Hindlimb muscle (tissue), 1 donor: ENCODE measurements at places on chromosomes 16 and 17.

GRCh38 chr16:72291121-72291520 lies 119.2 kb upstream of the PMFBP1 start:
- no peak for DNase-seq

GRCh38 chr17:12386225-12386624 lies 279.5 kb upstream of the MYOCD start:
- no peak for DNase-seq

DNA sequence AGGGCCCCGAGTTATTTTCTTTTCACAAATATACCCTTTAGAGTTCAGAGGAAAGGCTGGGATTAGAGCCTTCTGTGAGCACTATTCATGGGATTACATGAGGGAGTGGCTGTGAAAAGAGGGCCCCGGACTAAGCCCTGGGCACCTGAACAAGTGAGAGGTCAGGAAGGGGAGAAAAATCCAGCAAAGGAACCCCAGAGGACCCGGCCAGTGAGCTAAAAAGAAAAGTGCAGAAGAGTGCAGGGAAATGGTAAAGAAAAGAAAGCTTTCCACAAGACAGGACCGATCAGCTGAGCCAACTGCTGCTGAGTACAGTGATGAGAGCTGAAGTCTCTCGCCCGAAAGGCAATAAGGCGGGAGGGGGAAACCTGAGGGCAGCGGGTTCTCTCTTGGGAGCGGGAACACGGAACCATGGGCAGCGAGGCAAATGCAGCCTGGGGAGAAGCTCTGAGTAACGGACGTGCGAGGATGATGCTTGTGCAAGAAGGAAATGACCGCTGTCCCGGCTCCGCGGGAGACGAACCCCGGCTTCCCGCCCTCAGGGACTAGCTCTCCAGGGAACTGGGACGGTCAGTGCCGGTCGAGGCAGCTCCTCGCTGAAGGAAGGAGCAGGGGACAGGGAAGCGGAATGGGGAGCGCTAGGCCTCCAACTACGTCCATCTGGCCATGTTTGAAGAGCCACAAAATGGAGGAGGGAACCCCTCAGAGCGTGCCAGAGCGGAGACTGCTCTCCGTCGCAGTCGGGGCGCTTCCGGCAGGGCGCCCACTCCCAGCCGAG lies 665 bp upstream of the ALDH3A2 start:
- DNase-seq: peak; percentile 59

DNA sequence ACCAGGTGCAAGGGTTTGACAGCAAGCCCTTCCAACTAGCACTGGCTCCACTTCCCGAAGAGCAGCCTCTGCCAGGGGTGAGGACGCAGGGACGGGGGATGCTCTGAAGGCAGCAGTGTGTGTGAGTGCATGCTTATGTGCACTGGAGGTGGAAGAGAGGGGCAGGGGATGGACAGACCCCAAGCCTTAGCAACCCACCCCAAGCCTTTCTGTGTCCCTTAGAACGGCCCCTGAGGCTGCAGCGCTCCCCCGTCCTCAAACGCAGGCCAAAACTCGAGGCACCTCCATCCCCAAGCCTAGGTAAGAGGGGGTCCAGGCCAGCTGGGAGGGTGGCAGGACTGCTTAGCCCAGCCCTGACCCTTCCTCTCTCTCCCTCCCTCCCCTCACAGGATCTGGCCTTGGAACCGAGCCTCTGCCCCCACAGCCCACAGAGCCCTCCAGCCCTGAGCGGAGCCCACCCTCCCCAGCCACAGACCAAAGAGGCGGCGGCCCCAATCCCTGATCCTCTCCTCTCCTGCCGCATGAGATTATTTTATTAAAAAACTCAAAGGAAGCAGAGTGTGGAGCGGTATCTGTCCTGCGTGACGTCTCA lies 2.9 kb downstream of the ACD start:
- no peak for DNase-seq

- DNase-seq: no peak
Observed at GRCh38 chr16:2664574-2664982, 17.7 kb upstream of the KCTD5 start.

DNA sequence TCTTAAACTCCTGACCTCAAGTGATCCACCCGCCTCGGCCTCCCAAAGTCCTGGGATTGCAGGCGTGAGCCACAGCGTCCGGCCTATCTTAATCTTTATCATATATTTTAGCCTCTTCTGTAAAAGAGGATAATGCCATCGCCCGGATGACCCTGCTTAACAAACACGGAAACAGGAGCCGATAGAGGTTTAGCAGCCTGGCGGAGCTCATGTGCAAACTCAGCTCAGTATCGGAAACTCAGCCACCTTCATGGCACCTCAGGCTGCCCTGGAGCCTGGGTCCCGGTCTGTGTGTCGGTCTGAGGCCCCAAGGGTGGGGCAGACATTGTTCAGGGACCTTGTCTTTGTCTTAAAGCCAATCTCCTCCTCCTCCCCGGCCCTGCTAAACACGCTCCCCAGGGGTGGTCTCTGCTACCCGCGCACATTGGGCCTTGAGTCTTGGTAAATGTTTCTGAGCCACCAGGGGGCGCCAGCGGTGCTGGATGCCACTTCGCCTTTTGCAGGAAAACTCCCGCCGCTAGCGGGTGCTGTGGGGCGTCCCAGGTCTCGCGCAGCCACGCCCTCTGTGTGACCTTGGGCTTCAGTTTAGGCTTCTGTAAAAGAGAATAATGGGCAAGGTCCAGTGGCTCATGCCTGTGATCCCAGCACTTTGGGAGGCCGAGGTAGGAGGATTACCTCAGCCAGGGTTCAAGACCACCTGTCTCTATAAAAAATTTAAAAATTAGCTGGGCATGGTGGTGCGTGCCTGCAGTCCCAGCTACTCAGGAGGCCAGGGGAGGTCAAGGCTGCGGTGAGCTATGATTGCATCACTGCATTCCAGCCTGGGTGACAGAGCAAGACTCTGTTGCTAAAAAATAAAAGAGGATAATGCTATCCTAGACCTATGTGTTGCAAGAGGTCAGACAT lies 2.7 kb downstream of the CETP start:
- DNase-seq: peak; percentile 71

DNA sequence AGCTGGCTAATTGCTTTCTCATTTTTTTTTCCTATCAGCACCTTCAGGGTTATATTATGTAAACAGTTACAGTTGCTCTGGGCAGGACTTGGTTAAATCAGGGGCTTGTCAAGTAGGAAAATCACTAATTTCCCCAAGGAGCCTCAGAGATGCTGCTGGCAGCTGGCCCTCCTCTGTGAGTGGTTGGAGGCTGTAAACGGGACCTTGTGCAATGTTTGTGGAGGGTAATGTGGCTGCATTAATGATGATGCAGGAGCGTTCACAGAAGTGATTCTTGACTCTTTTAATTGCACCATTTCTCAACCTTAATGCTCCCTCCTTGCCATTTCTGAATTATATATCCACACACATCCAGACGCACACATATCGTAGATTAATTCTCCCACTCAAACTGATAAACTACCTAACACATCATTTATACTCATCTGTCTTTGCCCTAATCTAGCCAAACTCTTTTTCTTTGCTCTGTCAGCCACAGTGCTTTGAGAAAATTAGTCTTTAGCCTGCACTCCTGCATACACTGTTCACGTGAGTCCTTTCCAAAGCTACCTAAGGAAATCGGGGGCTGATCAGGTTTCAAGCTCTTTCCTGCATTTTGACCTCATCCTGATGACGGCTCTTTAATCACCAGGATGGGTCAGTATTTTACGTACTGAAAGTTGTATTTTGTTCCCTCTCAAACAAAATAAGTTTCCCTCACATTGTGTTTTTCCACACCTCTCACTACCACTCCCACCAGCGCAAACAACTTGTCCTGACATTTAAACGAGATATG lies 154.4 kb upstream of the PIRT start:
- DNase-seq: peak; percentile 23

DNA sequence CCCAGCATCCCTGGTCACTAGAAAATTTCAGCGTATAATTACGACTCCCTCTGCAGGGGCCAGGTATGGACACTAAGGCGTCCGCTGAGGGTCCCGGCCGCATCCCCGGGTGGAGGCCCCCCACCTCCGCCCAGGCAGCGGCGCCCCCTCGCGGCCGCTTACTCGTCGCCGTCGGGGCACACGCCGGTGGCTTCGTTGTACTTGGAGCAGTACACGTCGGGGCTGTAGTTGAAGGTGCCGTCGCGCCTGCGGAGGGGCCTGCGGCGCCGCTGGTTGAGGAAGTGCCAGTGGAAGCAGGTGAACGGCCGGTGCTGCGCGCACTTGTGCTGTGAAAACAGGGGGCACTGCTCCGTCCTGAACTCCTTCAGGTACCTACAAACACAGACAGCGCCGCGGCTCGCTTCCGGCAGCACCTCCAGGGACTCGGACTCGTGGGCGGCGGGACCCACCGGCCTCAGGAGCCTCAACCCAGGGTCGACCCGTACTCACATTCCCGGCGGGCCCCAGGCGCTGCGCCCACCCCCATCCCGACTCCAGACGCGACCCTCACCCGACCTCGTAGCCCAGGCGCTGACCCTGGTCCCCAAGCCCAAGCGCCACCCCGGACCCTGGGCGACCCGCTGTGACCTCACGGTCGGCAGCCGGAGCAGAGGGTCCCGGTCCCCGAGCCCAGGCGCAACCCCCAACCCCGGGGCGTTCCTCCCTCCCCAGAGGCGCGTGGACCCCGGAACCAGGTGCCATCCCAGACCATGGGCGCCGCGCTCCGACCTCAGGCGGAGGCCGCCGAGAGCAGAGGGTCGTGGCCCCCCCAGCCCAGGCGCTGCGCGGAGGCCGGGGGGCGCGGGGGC lies 596 bp downstream of the UNKL start:
- DNase-seq: no peak

GRCh38 chr17:45123930-45124796 lies 8.2 kb downstream of the PLCD3 start:
- DNase-seq: no peak

GRCh38 chr16:30921748-30922419 lies 1.5 kb upstream of the FBXL19 start:
- peak; percentile 95 for DNase-seq

DNA sequence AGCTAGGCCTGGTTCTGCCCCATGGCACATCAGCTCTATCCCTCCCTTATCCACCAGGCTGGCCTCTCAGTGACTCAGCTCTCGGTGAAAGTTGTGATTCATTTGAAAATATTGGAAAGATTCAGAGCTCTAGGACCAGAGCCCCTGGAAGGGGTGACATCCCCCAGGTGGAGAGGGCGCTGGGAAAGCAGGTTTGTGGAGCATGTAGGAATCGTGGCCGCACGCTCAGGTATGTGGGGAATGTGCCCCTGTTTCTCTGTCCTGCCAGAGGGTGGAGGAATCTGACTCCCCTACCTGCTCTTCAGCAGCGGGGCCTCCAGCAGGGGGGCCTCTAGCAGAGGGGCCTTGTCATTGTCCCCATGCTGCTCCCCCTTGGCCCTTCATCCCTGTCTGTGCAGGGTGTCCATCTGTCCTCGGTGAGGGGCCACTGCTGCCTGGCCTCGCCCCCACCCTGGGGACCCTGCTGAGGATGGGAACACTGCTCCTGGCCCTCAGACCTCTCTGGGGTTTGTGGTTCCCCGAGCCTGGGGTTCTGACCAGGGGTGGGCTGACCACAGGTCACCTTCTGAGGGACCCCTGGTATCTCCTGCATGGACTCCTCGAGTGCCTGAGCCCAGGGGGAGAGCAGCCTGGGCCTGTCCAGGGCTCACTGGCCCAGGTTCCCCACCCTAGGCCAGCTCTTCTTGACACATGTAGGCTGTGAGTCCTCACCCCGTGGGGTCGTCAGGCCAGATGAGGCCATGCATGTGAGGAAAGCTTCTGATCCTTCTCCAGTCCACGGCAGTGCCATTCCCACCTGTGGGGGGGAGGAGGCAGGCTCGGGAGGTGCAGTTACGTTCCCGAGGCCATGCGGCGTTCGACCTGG lies 47.5 kb downstream of the NT5M start:
- DNase-seq: no peak

GRCh38 chr16:69796285-69797118 lies 34.4 kb downstream of the WWP2 start:
- DNase-seq: peak; percentile 68

DNA sequence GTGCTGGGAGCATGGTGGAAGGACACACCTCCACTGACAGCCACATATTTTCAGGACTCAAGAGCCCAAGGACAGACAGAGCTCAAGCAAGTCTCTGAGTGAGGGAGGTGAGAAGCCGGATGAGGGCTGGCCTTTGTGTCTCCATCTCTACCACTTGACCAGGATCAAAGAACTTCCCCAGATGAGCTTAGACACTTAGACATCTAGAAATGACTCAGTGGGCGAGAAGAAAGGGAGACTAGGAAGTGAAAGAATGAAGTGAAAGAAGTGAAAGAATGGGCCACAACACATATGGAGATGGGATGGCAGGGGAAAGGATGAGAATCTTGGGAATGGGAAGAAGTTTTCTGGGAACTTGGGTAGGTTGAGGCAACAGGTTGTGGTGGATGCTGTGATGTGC lies 274.9 kb upstream of the CCL2 start:
- DNase-seq: no peak

- no peak for DNase-seq
Observed at GRCh38 chr17:77503293-77503655, 362.5 kb downstream of the SEC14L1 start.

DNA sequence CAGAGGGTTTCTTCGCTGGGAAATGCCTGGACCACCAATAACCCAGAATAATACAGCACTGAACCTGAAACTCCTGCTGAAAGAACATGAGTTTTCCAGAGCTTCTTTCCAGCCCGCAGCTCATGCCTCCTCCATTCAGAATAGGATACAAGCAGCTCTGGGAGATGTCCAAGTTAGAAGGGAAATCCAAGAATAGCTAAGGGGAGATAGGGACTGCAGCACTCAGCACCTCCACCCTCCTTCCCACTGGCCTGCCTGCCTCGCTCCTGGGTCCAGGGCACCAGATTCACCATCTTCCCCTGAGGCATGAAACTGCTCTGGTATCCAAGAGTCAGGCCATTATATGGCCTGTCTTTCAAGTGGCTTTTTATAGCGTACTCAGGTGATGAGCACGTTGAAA lies 4.1 kb downstream of the KRT31 start:
- peak; percentile 6 for DNase-seq

DNA sequence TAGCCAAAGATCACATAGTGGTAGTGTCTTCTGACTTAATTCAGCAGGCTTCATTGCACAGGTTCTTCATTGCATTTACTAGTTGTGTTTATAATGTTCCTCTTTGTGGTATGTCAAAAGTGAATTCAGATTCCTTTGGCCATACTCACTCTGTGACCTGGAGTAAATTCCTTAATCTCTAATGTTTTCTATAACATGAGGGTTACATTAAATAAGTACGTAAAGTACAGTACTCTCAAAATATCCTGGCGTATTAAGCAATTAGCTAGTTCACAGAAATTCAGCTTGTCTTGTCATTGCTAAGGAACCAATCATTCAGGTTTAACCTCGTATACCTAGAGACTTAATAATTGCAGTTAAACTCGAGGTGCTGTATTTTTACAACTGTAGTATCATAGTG lies 4.2 kb downstream of the RPS6KB1 start:
- no peak for DNase-seq

GRCh38 chr17:35087731-35088355 lies 24.3 kb upstream of the RFFL start:
- peak; percentile 9 for DNase-seq
